GF-D8 (cell line): ENCODE measurements at places on chromosomes 7 and 10.

DNA sequence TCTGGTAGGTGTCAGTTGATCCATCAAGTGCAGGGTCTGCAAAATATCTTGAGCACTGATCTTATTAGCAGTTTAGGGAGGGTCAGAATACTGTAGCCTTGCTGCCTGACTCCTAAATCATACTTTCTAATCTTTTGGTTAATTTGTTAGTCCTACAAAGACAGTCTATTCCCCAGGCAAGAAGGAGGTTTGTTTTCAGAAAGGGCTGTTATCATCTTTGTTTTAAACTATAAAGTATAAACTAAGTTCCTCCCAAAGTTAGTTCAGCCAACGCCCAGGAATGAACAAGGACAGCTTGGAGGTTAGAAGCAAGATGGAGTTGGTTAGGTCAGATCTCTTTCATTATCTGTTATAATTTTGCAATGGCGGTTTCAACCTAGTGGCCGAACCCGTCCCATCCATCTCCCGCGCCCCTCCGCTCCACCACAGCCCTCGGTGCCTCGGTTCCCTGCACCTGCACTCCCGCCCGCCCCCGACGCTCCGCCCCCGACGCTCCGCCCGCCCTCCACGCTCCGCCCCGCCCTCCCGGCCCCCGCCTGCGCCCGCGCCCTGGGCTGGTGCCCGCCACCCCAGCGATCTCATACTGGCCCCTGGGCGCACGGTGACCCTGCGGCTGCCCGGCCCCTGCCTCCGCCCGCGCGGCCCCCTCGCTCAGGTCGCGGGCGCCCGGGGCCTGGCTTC, at the start of gene ADCK2:
Gene ADCK2, plus strand, starts transcription at position 564 of the 681 bp plus-strand sequence. CDS start 386 bp downstream, outside the sequence.
- DNase-seq: no peak

GRCh38 chr7:158508802-158509385, 78.7 kb downstream of the PTPRN2 start:
- no peak for DNase-seq

GRCh38 chr7:94396596-94396995, 1.9 kb downstream of the COL1A2 start:
- DNase-seq: no peak

GRCh38 chr7:133115596-133115995, 33.7 kb upstream of the CHCHD3 start:
- no peak for DNase-seq

DNA sequence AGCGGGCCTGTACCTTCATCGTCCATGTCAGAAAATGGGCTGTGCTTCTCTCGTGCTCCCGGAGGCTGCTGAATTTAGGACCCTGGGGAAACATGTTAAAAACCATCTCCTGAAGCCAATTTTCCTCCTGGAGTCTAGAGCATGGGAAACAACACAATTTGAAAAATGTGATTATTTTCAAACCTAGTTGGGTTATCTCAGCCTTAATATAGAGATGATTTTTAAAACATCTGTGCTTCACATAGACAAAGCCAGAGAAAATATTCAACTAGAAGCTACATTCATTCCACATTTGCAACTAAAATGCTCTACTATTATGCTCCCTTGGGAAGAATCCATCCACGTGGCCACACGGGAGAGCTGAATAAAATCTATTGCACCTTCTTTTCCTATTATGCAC, 225.9 kb upstream of the TMEM72 start:
- no peak for DNase-seq

DNA sequence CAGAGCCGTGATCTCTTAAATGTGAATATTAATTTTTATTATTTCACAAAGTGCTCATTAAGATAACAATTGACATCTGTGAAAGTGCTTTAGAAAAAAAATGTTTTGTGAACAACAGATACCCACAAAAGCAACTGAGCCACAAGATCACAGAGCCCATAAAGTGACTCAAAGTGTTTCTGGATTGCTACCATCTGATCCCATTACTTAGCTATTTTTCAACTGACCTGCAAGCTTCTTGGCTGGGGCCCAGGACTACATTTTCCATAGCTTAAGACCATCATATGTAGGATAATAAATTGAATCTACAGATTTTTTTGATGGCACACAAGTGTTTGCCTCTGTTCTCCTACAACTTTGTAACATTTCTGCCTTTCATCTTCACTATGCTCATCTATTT, 674.4 kb downstream of the PHTF2 start:
- DNase-seq: no peak

DNA sequence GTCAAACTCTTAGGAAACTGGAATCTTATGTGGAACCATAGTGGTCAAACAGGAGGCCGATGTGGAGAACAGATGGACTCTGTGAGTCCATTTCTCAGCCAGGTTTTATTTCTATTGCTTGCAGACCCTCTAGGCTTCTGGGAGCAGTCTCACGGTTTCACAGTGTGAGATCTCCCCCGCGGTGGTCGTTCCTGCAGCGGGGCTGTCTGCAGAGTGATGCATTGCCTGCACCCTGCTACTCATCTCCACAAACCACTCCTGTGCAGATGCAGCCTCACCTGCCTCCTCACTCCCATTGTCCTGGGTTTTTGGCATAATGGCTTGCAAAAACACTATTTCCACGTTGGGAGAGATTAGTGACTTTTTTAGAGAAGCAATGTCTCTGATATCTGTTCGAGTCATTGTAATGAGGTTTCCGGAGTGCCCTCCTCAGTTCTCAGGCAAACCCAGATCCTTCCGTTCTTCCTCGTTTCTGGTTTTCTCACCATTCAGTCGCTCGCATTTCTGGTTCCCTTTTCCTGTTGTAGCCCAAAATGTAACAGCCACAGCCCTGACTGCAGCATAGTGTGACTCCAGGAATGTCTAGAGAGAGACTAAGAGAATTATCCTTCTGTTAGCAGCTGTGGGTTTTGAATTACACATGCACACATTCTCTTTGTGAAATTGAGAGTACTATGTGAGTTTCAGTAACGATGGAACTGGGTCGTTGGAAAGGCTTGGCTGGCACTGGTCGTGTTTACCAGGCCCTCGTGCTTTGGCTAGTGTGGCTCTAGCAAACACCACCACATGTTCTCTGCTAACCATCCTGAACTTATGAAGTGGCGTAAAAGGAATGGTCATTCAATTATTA, 30.2 kb downstream of the ACADSB start:
- DNase-seq: peak; percentile 55

DNA sequence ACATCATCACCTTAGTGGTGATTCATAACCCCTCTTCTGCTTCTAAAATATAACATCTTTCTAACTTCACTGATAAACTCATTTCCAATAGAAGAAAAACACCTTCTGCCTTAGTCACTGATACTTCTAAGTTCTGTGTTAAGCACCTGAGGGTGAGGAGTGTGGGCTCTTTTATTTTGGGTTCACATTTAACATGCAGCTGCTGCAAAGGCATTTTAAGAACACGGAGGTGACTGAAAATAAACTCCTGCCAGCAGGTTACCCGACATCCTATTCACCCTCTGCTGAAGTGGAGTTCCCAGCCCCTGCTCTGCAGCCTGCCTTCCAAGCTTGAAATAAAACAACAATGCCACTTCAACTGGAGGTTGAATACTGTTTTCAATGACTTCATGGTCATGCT, 202.9 kb upstream of the PLXNA4 start:
- no peak for DNase-seq

DNA sequence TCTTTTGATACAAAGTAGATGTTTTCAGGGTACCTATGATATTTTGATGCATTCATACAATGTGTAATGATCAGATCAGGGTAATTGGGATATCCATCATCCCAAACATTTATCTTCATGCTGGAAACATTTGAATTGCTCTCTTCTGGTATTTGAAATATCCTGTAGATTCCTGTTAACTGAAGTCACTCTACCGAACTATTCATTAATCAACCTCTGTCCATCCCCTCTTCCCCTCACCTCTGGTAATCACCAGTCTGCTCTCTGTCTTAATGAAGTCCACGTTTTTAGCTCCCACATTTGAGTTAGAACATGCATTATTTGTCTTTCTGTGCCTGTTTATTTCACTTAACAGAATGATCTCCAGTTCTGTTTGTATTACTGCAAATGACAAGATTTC, 11.3 kb downstream of the MTG1 start:
- no peak for DNase-seq

DNA sequence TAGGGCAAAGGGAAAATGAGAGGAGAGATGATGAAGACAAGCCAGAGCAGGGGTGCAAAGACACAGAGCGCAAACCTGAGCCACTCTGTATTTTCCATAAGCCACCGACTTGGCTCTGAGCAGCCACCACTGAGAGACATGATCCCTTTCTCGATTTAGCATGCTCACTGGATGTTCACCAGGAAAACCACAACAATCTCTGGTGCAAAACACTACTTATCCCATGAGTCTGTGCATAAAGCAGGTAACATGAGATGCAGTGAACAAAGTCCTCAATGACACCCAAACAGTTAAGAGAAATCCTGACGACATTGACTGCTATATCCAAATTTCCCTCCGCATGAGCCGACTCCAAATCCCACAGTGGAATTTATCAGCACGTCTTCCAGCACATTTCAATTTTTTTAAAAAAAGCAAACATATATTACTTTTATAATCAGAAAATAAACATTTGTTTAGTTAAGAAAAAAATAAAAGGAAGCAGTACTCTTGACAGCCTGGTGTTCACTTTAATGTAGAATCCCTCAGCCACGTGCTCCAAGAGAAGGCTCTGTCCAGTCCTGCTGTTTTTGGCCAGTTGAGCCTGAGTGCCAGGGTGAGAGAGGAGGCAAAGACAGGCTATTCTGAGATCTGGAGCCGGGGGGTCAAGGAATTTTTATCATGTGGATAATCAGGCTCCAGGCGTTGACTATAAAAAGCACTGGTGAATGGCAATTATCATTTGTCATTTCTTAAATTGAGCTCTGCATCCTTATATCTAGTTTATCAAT, 238.4 kb downstream of the KCNMA1 start:
- no peak for DNase-seq

GRCh38 chr10:7857262-7857661, 39.0 kb downstream of the TAF3 start:
- no peak for DNase-seq

- no peak for DNase-seq
These were observed 249.6 kb downstream of the PLXDC2 start for GRCh38 chr10:20065814-20066213.

- DNase-seq: no peak
These were observed 974.5 kb downstream of the LRMDA start for GRCh38 chr10:76405922-76406321.

- no peak for DNase-seq
These were observed 6.7 kb upstream of the GRIFIN start for GRCh38 chr7:2482725-2483451.

GRCh38 chr10:105742184-105742583, 1101.1 kb downstream of the SORCS3 start:
- no peak for DNase-seq

- no peak for DNase-seq
These were observed 99.1 kb downstream of the UNCX start for GRCh38 chr7:1331561-1332467.

GRCh38 chr7:85688712-85689111, 501.9 kb upstream of the SEMA3D start:
- no peak for DNase-seq

- DNase-seq: no peak
These were observed 305.4 kb downstream of the KCNMA1 start for GRCh38 chr10:77332256-77332655.

DNA sequence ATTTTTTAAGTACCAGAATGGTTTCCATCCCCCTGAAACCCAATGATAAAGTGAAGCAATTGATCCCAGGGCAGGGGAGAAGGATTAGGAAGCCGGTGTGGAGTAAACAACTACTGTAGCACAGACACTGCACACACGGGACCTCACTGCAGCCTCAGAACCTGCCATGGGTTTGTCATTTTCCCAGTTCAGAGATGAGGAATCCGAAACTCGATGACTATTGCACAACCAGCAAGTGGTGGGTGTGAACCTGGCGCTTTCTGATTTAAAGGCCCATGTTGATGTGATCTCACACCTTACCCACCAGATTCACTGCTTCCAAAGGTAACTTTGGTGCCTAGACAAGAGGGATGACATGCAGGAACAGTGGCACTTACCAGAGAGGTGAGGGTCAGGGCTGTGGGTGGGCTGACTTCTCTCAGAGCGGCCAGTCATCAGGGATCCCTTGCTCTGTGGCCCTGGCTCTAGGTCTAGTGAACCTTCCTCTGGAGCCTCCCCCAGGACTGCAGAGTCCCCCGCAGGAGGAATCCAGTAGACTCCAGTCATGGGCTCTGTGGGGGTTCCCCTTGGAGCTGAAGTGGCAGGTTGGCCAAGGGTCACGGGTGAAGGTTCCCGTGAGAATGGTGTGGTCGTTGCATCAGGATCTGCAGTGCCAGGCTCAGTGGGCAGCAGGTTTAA, 62.8 kb downstream of the PKD1L1 start:
- no peak for DNase-seq

- DNase-seq: no peak
These were observed 212.0 kb downstream of the CAMK1D start for GRCh38 chr10:12561307-12561706.

- no peak for DNase-seq
These were observed 34.8 kb downstream of the NEUROG3 start for GRCh38 chr10:69538461-69538860.

DNA sequence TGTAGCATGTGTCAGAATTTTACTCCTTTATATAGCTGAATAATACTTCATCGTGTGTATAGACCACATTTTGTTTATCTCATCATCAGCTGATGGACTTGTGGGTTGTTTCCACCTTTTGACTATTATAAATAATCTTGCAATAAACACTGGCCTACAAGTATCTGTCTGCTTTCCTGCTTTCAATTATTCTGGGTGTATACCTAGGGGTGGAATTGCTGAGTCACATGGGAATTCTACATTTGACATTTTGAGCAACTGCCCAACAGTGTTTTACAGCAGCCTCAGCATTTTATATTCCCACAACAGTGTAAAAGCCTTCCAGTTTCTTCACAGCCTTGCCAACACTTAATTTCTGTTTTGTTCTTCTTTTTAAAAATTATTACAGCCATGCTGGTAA, 200.3 kb upstream of the PRSS1 start:
- no peak for DNase-seq

DNA sequence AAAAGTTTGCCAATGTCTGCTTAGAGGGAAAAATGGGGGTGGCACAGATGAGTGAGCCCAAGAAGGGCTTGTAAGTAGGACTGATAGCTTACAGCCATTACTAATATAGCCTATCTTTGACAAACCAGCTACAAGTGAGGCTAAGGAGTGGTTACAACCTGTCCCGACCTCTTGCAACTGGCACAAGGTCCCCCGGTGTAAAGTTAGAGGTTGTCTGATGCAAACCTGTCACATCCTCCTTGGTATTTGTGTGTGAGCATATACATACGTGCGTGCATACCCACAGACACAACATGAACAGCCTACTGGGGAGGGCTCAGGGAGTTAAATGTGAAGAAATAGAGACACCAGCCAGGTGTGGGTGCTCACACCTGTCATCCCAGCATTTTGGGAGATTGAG, 14.6 kb downstream of the ADAP1 start:
- DNase-seq: no peak

DNA sequence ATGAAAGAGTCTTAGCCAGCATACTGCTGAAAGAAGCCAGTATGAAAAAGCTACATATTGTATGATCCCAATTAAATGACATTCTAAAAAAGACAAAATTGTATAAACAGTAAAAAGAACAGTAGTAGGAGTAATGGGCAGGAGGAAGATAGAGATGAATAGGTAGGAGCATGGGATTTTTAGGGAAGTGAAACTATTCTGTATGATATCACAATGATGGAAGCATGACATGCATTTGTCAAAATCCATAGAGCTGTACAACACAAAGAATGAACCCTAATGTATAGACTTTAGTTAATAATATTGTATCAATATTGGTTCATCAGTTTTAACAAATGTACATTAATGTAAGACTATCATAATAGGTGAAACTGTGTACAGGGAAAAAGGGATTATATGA, 147.9 kb downstream of the IMMP2L start:
- DNase-seq: no peak
